ENCODE measurements at places on chromosomes 5 and 9.

DNA sequence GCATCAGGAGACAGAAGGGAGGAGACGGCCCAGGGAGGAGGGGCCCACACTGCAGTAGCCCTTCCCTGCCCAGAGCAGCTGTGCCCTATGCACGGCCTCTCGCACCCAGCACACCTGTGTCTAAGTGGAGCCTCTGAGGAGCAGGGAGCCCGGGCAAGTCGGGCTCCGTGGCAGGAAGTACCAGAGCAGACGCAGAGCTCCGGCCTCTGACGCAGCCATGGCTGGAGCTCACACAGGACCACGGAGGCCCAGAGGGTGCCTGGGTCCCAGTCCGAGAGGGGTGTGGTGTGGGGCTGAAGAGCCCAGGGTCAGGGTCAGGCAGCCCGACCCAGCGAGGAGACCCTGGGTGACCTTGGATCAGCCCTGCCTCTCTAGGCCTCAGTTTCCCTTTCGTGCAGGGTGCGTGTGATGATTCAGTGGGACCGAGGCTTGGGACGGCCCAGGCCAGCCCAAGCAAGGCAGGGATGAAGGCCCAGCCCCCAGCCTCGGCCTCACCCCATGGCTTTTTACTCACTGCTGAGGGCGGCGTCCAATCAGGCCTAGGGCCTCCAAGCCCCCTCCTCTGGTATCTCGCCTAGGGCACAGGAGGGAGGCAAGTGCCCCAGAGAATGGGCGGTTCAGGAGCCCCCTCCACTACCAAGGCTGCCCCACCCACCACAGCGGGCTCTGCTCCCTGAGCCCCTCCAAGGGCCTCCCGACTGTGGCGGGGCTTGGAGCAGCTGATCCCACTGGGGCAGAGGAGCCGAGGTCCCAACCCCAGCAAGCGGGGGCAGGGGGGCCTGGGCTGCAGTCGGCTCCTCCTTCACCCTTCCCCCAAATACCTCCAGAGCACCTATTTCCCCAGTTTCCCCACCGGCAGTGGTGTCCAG, 4.3 kb upstream of the AGPAT2 start:
- no peak for DNase-seq

DNA sequence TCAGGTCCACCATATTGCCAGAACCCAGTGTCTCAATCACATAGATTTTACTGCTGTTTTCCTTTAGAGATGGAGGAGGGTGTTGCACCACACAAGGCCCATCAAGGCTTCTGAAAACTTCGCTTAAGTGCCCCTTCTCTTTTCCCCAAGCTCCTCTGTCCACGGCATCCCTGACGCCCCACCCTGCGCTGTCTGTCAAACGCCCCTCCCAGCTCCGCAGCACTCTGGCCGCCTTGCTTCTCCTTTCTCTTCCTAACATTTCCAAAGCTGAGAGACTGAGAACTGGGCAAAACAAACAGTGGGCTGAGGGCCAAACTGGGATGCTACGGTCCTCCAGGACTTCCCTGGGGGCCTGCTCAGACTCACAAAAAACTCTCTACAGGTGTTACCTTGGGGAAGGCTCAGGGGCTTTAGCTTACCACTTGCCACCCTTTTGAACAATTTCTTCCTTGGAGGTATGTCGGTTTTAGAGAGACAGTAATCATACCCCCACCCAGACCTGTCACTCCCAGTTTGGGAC, 28.3 kb upstream of the ERGIC1 start:
- DNase-seq, result no peak

DNA sequence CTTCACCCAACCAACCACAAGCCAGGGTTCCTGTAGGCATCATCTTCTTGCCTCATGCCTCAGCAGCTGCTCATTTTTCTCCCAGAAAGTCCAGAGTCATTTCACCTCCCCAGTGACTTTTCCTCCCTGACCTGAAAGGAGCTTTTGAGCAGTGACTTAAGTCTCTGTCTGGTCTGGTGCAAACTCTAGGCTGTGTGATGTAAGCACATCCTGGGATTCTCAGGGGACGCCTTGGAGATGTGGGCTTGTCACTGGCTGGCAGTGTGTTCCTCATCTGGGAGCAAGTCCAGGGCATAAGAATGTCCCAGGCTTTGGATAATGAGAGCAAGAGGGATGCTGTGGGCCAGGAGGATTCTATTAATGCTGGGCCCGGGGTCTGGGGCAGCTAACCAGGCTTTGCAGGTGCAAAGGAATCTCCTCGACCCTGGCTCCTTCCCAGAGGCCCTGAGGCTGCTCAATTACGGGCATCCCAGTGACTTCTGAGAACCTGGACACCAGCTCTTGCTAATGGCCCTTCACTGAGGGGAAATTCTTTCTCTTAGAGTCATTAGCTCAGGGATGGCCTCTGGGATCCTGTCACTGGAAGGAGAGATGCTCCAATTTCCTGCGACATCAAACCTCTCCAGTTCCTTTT, 211.0 kb upstream of the PANK3 start:
- no peak for DNase-seq

- no peak for DNase-seq
Observed at GRCh38 chr5:112710896-112711295, 26.8 kb upstream of the APC start.

- DNase-seq, result no peak
Observed at GRCh38 chr5:77423022-77423750, 68.9 kb downstream of the WDR41 start.

DNA sequence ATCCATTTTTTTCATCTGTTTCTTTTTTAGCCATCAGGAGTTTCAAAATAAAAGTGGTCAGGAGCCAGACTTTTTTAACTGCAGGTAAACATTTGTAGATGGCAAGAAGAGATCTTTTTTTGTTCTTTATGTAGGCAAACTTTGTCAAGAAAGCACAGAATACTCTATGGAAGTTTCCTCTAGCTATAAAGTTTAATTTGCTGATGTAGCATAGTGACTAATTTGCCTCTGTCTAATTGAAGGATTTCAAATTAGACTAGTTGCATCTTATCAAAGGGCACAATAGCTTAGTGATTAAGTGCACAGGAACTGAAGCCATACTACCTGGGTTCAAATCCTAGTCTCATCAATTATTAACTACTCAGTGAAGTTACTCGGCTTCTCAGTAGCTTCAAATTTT, 22.0 kb downstream of the FGF10 start:
- no peak for DNase-seq

DNA sequence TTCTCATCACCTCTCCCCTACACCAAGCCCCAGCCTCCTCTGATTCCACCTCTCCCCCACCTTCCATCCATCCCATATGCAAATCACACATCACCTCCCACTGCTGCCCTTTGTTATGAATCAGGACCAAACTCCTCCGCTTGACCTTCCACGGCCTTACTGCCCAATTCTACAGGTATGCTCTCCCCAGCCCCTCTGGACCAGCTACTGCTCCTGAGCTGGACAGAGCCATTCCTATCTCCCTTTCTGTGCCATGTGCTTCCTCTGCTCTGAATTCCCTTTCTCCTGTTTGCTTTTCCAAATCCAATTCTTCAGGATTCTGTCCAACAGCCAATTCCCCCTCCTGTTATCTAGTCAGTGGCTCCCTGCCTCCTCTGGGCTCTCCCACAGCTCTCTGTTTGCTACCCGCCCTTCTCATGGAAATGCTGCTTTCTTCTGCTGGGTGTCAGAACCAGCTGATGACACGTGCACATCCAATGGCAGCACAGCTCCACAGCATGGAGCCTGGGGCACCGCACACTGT, 8.3 kb downstream of the FABP6 start:
- DNase-seq, result no peak
